ENCODE measurements at places on chromosomes 11 and 22. TPM values are rescaled to one million over a fixed set of nuclear protein-coding genes. Genes with fewer than 3 reads are reported as not detected.

DNA sequence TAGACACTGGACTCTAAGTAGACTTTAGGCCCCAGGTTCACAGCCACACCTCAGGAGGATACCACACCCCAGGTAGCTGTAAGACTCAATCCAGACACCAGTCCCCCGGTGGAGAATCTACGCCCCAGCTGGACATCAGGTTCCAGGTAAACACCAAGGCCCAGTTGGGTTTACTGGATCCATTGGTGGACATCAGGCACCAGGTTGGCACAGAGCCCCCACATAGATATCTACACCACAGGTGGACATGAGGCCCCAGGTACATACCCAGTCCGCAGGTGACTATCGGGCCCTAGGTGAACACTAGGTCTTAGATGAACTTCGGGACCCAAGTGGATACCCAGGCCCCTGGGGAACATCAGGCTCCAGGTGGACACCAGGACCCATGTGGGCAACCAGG lies 58.9 kb upstream of the SEPTIN5 start:
- no peak for DNase-seq

- DNase-seq: no peak
These were observed 90.4 kb upstream of the SHISAL1 start for GRCh38 chr22:44403166-44403565.

GRCh38 chr11:12182302-12182675 lies 71.9 kb downstream of the MICAL2 start:
- no peak for DNase-seq

GRCh38 chr11:44716256-44716655 lies 10.5 kb upstream of the TSPAN18 start:
- DNase-seq: no peak

DNA sequence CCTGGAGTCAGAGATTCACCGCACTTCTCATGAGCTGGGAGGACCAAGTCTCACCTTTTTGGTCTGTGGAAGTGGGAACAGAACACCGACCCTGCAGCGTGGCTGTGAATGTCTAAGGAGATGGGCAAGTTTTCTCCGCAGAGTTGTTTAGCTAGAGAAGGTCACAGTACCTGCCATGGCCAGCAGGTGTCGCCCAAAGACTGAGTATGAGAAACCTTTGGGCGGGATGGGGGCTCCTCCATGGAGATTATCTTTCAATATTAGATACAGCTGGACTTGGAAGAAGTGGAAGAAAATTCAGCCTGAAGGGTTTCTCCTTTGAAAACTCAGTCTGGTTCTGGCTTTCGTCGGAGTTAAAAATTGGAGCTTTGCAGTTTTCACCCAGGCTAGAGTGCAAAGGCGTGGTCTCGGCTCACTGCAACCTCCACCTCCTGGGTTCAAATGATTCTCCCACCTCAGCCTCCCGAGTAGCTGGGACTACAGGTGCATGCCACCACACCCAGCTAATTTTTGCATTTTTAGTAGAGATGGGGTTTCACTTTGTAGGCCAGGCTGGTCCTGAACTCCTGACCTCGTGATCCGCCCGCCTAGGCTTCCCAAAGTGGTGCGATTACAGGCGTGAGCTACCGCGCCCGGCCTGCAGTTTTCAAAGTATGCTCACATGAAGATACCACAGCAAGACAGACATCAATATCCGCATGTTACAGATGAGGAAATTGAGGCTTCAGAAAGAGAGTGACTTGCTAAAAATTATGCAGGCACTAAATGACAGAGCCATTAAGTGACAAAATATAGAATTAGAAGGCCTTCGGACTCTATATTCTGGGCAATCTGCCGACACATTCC lies 10.7 kb upstream of the DSCAML1 start:
- DNase-seq: no peak

DNA sequence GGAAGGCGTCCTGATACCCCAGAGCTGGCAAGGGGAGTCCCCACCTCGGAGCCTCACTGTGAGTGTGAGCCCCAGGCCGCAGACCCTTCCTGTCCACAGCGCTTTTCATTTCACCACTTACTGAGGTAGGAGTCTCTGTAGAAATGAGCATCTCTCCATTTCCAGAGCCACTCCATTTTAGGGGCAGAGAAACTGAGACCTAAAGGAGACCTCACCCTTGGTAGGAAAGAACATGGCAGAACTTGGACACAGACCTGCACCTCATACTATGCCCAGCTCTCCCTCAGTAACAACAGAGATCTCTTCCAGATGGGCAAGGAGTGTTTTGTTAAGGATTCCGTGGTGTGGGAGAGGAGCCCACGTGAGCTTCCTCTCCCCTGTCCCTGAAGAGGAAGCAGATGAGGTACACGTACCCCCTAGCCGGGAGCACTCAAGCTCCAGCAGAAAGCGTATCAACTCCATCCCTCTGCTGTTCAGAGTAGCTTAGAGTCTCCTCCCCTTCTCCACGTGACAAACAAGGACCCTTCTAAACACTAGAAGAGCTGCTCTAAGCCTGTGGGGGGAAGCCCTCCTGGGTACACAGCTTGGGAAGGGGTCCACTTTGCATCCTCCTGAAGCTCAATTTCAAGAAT lies 532 bp upstream of the VSIG2 start:
- no peak for DNase-seq

GGTLC3 gene
- total RNA-seq: not detected

DNA sequence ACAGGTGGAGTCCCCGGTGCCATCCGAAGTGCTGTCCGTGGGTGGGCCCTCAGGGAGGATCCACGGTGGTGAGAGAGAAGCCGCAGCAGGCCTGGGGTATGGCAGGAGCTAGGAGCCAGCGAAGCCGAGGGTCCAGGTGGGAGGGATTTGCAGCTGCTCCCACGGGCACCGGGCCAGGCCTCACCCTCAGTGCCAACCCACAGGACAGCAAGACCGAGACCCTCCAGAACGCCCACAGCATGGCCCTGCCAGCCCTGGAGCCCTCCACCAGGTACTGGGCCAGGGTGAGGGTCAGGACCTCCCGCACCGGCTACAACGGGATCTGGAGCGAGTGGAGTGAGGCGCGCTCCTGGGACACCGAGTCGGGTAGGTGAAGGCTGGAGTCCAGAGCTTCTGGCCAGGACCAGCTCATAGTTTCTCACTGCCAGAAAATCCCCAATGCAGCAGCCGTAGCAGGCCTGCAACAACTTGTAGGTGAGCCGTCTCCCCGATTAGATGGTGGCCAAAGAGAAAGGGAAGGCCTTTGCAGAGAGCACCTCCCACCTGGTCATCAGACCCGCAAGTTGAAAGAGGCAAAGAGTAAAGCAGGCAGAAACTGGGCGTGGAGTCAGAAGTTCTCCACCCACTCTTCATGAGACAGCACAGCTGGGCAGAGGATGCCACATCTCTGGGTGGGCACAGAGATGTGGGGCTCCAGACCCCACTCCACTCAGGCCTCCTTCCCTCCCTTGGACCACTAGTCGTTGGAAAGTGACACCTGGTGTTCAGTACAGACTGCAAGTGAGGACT lies 20.4 kb downstream of the CSF2RB start:
- no peak for DNase-seq

GRCh38 chr11:126280595-126280994 lies 2.3 kb upstream of the TIRAP start:
- no peak for DNase-seq

DNA sequence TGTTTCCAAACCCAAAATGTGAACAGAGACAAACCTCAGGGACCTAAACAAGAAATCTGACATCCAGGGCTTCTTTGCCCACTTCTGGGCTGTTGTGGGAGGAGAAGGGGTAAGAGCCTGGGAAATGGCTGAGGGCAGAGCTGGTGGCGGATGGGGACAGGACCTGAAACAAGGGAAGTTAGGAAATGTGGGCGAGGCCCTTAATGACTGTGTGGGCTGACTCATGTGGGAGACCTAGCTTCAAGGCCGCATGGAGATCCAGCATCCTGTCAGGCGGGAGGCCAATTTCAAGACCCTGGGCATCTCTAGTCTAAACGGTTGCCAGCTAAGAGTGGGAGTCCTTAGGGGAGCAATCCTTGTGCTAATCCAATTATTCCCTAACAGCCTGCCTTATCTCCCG lies 2.1 kb upstream of the OAF start:
- no peak for DNase-seq

GRCh38 chr11:129417458-129417857 lies 41.8 kb downstream of the BARX2 start:
- no peak for DNase-seq

DNA sequence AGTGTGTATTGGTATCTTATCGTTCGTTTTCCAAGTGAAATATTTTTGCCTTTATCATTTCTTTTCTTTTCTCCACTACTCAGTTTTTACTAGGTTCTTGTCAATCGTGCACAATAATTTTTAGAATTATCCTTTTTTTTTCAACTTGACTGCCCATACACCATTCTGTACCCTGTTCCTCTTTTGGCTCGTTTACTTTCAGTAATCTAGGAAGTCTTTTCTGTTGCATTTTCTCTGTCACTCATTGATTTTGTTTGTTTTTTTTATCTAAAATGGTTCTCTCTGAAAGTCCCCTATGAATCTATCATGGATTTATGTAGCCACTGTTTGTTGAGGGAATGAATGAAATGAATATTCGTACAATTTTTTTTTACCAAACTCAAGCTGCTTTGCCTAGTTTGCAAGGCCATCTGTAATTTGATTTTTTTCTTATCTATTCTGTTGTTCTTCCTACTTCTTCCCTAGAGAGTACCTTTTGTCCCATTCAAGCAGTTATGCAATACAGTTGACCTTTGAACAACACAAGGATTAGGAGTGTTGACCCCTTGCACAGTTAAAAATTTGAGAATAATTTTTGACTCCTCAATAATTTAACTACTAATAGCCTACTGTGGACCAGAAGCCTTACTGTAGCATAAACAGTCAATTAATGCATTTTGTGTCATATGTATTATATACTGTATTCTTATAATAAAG lies 166.3 kb downstream of the TMEM135 start:
- DNase-seq: no peak

GRCh38 chr11:71311176-71311925 lies 59.0 kb upstream of the SHANK2 start:
- DNase-seq: peak; percentile 52

OR4C15 gene
- total RNA-seq: not detected

SLC6A5 gene
- total RNA-seq: not detected

DNA sequence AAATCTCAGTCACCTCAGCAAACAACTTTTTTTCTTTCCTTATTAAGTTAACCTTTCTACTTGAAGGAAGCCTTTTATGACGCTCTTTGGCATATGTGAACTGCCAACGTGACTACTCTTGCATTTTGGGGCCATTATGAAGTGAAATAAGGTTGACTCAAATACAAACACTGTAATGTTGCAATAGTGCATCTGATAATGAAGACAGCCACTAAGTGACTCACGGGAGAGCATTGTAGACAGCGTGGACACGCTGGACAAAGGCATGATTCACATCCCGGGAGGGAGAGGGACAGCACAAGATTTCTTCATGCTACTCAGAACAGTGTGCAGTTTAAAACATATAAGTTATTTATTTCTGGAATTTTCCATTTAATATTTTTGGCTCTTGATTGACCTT lies 560.8 kb downstream of the ETS1 start:
- no peak for DNase-seq

- no peak for DNase-seq
These were observed 46.3 kb upstream of the PSMA1 start for GRCh38 chr11:14566331-14567063.

- DNase-seq: no peak
These were observed 35.2 kb downstream of the MOV10L1 start for GRCh38 chr22:50125029-50125428.

- DNase-seq: no peak
These were observed 6.0 kb downstream of the RPL3 start for GRCh38 chr22:39313258-39314001.

- DNase-seq: no peak
These were observed 13.8 kb downstream of the TRIOBP start for GRCh38 chr22:37710675-37711074.

DNA sequence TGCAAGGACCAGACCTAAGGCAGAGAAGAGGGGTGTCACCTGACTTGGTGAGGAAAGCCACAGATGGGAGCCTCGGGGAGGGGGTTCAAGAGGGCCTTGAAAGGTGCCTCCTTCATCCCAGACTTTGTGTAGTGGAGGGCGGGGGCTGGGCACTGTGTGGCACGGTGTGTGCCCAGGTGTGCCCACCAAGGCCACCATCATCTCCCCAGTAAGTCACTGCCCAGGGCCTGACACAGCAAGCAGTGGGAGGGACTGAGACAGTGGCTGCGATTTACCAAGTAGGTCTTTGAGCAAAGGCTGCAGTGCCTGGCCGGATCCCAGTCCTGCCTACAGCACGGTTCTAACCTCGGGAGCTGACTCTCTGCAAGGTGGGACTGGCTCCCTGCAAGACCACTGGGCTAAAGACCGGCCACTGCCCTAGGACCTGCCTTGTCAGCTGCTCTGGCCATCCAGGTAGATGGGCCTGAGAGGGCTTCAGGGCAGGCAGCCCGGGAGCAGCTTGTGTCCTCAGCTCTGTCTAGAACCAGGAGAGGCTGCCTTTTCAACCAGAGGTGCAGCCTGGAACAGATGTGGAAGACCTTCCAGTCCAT lies 1.4 kb downstream of the OSM start:
- no peak for DNase-seq

DNA sequence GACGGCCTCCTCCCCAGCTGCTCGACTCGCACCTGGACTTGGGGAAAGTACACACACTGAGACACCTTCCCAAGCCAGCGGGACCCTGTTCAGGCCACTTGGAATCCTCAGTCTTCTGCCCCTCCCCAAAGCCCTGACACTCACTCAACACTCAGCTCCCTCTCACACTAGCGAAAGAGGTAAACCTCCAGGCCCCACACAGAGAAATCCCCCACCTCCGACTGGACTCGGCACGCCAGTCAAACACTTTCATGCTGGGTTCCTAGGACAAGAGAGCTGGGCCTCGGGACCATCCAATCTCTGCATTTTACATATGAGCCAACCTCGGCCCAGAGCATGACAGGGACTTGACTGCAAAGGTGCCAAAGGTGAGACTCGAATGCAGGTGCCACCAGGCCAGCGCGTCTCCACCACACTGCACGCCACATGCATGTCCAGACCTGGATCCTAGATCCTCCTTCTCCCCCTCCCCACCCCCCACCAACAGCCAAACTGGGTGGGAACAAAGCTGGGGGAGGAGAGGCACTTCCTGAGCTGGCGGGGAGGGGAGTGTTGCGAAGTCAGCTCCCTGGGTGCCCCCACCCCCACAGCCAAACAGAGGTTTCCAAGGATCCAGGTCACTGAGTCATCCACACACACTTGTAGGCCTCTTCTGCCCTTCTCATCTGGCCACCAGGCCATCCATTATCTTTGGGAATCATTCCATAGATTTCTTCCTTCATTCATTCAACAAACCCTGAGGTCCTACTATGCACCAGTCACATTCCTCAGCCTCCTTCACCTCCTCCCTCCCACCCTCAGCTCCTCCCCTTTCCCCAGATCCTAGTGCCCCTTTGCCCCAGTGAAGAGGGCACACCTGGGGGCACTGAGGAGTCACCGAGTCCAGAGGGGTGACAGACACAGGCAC lies 10.7 kb upstream of the CD5 start:
- no peak for DNase-seq

NARS2 gene
- total RNA-seq: 13.5 TPM

All from vagina (tissue), 2 donors.